ENCODE measurements at places on chromosomes 7 and 10.
A peak's percentile ranks its signal among the peaks of the same experiment; 100 is the strongest.

DNA sequence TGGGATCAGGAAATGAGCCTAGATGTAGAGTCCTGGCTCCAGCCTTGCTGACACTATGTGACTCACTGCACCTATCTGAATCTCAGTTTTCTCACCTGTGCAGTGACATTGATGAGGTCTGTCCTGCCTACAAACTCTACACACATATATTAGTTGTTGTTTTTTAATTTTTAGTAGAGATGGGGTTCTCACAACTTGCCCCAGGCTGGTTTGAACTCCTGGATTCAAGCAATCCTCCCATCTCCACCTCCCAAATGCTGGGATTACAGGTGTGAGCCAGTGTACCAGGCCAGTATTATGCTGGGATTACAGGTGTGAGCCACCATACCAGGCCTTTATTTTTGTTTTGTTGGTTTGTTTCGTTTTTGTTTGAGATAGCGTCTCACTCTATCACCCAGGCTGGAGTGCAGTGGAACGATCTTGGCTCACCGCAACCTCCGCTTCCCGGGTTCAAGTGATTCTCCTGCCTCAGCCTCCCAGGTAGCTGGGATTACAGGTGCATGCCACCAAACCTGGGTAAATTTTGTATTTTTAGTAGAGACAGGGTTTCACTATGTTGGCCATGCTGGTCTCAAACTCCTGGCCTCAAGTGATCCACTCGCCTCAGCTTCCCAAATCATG is 11.8 kb upstream of the DDIT4 start:
- no peak for DNase-seq

- no peak for DNase-seq
Measured at GRCh38 chr10:113524539-113525490, 28.0 kb upstream of the HABP2 start.

DNA sequence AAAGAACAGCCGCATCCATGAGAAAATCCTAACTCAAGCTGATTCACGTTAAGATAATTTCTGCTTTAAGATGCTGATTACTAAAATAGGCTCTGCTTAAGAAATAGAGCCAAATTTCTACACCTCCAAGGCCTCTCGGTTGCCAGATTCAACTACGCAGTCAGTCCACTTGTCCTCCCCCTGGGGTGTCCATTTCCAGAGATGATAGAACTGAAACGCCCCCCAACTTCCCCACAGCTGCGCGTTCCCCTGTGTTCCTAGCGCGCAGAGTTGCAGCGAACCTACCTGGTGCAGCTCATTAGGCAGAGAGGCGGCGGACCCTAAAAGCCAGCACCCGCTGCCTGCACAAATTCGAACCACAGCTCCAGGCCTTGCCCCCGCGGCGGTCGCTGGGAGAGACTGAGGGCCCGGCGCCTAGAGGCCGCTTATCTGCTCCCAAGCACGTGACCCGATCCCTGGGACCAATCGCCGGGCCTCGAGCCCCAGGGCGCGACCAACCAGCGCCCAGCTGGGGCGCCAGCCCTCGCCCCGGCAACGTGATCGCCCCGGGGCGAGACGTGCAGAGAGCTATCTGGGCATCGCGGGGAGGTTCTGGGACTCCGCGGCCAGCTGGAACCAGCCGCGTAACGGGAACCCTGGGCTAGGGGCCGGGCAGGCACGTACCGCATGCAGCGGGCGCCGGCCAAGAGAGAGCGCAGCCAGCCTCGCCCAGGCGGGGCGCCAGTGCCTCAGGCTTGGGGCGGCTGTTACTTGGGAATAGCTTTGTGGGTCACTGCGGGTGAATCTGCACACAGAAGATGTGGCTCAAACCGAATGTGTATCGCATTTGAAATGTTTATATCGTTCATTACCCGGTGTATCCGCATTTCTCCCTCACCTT is at the start of gene PPP1R3C:
TSS of gene PPP1R3C (minus strand) at position 401 of the 880 bp plus-strand sequence. CDS start at position 299, 102 bp downstream.
- DNase-seq = peak; percentile 95

GRCh38 chr7:46191776-46192175 is 270.7 kb upstream of the IGFBP3 start:
- no peak for DNase-seq

- no peak for DNase-seq
Measured at GRCh38 chr10:19572056-19572455, 244.2 kb upstream of the PLXDC2 start.

All from small intestine (tissue), 16 donors.